ENCODE measurements at places on chromosomes 7 and 10.

DNA sequence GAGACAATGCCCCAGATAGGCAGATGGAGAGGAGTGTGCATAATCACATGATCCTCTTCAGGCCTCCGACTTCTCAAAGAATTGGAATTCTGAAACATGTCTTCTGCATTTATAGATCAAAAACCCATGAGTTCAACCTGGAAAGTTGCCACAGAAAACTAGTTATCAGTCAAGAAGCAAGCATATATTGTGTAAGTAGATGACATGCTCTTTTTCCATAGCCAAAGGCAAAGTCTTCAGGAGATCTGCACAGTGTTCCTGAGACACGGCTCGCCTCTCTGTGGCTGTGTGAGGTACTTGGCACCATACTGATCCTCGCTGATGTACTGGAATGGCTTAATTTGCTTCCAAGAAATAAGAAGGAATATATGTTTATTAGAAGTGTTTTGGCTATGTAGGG, 213.5 kb upstream of the MKI67 start:
- DNase-seq = no peak

- no peak for DNase-seq
These were observed 68.5 kb upstream of the EEPD1 start for GRCh38 chr7:36084485-36085091.

- DNase-seq = no peak
These were observed 103.0 kb downstream of the CTBP2 start for GRCh38 chr10:125057158-125058001.

DNA sequence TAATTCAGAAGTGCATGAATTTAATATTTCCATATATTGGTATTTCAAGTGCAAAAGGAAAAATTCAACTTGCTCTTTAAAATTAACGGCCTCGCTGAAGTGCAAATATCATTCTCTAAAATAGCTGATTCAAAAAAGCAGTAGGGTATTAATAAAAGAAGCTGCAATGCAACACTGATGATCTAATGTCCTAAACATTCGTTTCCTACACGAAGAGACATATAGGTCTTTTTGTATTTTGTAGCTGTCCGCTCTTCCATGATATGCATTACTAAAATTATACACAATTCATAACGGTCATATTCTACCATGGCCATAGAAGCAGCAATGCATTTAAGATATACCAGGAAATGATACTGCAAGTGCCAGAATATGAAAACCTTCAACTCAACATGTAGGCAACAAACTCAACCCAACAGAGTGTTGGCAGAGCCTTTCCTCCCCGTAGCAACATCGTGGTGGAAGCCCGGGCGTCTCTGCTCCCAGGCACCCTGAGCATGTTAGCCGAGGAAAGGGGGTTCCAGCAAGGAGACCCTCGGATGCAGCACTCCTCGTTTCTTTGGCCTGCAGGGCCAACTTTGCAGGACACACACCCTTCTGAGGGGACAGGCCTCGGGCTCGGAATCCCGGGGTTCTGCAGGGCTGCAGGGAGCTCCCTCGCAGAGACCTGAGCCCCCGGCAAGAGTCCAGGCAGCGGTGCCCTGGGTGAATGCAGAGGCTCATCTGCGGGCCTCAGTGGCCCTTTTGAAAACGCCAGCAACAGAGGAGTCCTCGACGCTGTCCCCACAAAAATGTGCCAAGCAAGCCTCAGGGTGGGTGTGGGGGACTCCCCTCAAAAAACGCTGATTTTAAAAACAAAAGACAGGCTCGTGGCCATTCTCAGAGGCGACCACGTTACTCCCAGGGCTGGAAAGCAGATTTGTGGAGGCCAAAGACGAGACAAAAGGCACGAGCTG, 1.6 kb downstream of the FAM171A1 start:
- no peak for DNase-seq

DNA sequence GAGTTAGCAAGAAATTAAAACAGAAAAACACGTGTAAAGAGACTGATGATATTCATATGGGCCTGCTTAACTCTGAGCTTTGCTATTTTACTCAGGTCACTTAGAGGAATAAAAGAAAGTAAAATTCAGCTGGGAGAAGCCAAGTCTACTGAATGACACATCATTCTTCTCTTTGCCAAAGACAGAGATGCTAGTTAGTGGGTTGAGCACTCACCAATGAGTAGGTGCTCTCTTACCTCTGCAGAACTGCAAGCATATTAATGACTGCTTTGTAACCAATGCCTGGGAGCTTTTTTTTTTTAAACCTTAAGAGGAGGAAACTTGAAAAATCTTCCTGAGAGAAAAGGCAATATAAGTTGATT, 44.8 kb upstream of the BAMBI start:
- no peak for DNase-seq

GRCh38 chr10:14299556-14299955, 31.2 kb downstream of the FRMD4A start:
- no peak for DNase-seq

DNA sequence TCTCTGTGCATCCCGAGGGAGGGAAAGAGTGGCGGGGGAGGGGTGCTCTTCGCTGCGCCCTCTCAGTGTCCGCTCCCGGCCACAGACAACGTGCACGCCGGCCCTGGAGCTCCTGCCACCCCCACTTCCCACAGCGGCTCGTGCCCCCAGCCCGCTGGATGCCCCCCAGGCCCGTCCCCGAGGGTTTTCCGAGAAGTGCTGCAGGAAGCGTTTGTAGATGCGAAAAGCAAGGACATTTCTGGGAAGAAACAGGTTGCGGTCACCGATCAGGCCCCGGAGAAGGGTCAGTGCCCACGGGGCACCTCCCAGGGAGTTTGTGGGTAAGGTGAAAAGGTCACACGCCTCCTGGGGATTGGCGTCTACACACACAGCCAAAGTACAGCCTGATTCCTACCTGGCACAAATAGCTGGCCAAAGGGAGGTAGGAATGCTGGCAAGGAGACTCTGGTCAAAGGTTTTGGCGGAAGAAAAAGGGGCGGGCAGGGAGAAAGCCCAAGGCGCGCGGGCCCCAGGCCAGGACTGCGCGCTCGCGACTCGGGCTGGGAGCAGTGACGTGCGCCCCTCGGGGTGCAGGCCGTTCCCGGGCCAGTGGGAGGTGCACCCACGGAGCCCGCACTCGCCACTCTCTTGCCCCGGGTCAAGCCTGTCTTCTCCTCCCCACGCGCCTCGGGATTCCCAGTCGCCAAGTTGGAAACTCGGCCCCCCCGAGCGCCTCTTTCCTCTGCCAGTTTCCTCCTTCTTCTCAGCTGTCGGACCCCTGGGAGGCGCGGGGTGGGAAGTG, 1.5 kb upstream of the NRP1 start:
- no peak for DNase-seq

DNA sequence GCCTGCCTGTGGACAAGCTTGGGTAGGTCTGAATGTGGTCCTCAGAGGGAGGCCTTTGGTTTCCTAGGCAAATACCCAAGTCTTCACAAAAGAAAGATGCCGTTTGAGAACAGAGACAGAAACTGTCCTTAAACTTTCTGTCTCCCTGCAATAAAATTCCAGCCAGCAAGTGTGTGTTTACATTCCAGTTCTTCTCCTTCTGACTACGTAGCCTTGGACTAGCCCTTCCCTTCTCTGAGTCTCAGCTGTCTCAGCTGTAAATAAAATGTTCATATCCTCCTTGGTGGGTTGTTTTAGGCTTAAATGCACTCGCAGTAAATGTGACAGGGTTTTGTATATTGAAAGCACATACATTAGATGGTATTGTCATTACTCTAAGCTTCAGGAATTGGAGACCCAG, 561.2 kb upstream of the MKI67 start:
- no peak for DNase-seq

DNA sequence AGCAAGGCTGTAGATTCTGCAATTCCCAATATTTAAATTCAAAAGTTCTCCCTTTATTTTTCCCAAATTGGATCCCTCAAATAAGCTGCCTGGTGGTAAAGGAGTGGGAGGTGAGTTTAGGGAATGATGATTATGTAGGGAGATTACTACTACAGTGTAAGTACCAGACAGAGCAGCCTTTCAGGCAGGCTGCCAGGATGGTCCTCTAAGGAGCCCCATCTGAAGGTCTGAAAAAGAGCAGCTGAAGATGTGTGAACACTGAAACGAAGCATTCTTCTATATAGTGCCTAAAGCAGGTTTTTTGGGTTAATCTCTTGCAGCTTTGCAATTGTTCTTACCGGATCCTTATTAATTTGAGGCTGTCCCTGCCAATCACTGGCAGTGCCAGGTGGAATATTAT, 84.7 kb downstream of the CREB5 start:
- no peak for DNase-seq

- no peak for DNase-seq
These were observed 11.5 kb downstream of the FOXL3 start for GRCh38 chr7:301291-302053.

DNA sequence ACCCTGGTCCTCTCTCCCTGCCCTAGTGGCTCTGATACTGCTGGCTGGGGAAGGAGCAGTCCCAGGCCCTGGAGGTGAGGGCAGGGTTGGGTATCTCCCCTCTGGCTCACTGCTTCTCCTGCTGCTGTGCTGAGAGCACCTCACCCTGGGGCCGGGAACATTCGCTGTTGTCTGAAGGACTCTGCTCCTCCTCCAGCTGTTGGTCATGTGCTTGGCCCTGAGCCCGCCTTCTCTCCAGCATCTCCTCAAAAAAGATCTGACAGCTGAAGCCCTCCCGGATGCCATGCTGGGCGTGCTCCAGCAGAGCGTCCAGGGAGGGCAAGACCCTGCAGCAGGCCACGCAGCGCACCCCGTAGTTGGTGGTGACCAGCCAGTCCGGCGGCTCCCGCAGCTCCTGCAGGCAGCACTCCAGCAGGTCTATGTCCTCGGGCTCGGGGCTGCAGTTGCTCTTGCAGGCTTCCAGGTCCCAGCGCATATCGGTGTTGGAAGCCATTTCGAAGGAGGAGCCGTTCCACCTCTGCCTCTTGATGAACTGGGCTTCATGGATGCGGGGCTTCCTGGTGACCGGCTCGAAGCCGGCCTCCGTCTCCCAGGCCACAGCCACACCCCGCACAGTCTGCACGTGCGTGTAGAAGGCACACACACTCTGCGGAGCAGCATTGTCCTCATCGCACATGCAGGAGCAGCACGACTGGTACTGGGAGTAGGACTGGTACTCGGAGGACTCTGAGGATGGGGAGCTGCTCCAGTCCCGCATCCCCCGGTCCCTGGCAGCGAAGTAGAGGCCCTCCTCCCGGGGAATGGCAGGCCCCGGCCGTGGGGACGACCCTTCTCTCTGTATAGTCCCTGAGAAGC, 2.1 kb downstream of the FAM170B start:
- DNase-seq = no peak

DNA sequence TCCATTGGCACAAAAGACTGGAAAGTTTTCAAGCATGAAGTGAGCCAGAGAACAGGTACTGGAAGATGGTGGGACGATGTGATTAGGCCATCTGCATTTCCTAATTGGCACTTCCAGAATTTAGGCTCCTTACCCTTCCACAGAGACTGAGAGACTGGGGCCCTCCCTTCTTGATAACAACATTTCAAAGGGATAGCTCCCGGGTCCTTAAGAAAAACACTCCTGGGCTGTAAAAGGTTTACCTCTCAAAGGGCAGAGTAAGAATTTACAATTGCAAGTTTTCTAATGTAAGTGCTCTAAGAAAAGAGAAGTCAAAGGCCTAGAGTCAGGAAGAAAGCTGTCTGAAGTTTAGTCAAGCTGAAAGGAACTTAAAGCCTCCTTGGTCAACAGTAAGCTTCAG, 559.5 kb upstream of the C7orf33 start:
- no peak for DNase-seq

- DNase-seq = no peak
These were observed 113.3 kb downstream of the KCNMA1 start for GRCh38 chr10:77524281-77524711.

- no peak for DNase-seq
These were observed 206.3 kb upstream of the KLF14 start for GRCh38 chr7:130940326-130940725.

- DNase-seq = no peak
These were observed 13.3 kb downstream of the CDK6 start for GRCh38 chr7:92823042-92823441.

DNA sequence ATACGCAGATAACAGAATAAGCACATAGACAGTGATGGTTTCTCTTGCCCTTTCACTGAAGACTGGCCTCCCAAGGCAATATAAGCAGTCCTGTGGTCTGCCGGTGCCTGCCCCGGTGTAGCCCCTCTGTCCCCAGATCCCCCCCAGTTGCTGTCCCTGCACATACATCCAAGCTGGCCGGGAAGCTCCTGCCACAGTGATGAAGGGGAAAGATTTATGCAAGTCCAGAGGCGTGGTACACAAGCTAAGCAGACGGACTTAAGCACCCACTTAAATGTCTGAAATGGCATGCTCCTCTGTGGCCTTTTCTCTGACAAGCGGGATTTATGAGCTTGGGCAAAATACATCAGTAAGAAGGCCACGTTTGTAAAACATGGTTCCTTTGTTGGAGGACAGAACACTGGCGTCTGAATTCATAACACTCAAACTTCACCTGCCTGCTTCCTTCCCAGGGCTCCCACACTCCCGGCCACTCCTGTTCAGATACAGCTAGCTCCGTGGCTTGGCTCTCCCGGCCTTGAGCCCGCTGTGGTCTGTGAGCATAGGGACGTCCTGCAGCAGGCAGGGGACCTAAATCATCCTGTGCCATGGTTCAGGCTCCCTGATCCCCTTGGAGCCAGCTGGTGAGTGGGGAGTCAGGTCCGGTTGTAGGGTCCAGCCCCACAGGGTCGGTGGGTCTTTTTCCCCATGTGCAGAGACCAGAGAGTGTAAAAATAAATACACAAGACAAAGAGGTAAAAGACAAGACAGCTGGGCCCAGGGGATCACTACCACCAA, 61.7 kb upstream of the PPP2R2D start:
- DNase-seq = no peak

- DNase-seq = no peak
These were observed 374.6 kb upstream of the ADARB2 start for GRCh38 chr10:2111965-2112364.

GRCh38 chr7:108071551-108071950, 58.6 kb downstream of the LAMB4 start:
- DNase-seq = no peak

GRCh38 chr10:79082631-79083596, 14.1 kb downstream of the ZMIZ1 start:
- no peak for DNase-seq

DNA sequence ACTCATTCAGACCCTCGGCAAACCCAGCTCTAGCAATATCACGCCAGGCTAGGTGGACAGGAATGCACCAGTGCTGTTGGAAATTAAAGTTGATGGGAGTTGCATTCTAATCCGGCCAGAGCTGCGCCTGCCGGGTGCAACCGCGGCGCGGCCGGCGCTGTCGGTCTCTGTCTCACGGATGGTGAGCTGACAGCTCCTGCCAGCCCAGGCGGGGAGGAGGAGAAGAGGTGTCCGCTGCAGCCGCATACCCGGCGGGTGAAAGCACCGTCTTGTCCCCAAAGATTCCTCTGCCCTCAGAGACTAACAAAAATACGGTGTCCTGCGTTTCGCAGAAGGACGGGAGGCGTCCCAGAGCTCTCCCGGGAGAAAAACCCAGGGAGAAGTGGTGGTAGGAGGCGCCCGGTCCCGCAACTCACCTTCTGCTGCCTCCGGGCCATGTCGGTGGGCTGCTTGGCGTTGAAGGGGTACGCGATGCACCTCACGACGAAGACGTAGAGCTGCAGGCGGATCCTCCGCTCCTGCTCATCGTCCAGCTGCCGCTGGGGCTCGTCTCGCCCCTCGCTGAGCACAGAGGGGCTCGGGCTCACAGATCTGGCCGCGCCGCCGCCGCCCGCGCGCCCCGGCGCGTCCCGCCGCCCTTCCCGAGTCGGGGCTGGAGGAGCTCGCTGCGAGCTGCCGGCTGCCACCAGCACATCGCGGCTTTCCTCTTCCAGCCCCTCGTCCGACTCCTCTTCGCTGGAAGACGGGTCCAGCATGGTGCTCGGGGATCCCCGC, 490 bp downstream of the CADPS2 start:
- no peak for DNase-seq
